ENCODE measurements at places on chromosomes 6 and 20. TPM values are rescaled to one million over a fixed set of nuclear protein-coding genes. Genes with fewer than 3 reads are reported as not detected.

GRCh38 chr20:3661814-3662665, 1.2 kb downstream of the GFRA4 start:
- no peak for DNase-seq

DNA sequence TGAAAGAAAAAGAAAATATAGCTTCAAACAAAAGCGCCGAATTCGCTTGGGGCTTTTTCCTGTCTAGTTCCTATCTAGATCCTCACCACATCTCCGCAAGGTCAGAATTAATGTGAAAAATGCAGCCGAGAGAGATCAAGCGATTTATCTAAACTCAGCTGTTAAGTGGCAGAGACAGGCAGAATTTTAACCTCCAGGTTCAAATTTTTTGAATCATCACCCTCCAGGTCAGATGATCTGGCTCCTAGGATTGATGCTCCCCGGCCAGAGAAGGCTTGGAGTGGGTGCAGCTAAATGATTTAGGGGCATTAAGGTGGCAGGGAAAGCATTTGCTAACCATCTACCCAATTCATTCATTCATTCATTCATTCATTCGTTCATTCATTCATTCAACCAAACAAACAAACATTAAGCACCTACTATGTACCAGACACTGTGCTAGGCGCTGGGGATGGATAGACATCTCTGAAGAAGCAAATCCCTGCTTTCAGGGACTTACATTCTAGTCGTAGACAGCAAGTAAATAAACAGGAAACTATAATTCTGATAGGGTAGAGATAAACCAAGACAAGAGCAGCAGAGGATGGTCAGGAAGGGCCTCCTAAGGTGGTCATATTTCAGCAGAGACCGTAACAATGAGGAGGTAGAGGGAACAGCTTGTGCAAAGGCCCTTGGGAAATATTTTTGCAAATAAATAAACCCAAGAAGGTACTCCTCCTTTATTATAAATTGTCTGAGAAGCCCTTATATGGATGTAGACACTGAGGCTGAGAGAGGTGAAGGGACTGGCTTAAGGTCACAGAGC, 672 bp upstream of the UBE2V1 start:
- peak; percentile 14 for DNase-seq

- no peak for DNase-seq
These were observed 81.3 kb upstream of the CD93 start for GRCh38 chr20:23167431-23167830.

- no peak for DNase-seq
These were observed 211.4 kb upstream of the ECI2 start for GRCh38 chr6:4346659-4347333.

GRCh38 chr20:58555078-58555765, 40.0 kb upstream of the APCDD1L start:
- DNase-seq, result no peak

DNA sequence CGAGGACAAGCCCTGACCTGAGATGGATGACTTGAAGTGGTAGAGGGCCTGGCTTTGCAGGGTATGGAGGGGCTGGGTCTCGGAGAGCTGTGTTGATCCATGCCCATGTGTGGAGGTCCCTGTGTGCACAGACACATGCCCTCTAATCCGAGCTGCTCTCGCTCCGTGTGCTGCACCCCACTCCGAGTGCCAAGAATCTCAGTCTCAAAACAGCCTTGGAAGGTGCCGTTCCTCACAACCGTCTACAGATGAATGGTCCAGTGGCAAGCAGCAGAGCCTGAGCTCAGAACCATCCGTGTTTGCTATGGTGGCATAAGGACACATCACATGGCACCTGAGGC, 92.4 kb downstream of the RAMACL start:
- no peak for DNase-seq

DNA sequence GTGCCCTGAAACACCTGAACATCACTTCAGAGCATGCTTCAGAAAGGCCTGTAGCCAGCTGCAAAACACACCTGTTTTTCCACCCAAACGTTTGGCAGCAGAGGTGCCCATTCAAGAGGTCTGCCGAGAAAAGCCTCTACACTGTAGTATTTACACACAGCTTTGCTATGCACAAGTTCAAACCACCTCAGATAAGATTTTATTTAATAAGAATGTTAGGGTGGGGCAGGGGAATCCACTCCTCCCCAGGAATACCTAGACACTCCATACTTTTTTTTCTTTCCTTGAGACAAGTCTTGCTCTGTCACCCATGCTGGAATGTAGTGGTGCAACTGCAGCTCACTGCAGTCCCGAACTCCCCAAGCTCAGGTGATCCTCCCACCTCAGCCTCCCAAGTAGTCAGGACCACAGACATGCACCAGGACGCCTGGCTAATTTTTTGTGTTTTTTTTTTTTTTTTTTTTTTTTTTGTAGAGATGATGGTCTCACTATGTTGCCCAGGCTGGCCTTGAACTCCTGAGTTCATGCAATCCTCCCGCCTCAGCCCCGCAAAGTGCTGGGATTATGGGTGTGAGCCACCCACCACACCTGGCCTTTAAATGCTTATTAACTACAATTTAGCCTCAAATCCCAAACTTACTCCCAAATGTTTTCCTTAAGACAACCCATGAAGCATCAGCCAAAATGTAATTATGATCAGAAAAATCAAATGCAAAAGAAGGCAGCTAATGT, 9.7 kb downstream of the MRPL14 start:
- DNase-seq, result peak; percentile 49

DNA sequence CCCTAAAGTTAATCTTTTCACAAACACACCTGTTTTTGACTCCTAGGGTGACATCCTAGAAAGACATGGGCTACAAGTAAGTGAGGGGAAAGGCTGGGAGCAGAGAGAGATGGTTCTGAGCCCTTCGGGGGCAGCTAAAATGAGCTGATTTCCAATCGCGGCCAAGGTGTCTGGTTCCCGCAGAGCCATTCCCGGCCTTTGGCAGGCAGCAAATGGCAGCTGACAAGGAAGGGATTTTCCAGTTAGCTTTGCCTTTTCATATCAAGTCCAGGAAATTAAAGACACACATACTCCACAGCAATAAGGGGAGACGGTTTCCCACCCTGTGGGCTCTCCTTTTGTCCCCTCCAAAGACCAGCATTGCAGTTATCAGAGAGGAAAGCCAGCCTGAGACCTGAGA, 228.5 kb downstream of the ZMYND8 start:
- DNase-seq, result no peak

GRCh38 chr20:19802492-19803158, 44.6 kb downstream of the RIN2 start:
- peak; percentile 82 for DNase-seq

DNA sequence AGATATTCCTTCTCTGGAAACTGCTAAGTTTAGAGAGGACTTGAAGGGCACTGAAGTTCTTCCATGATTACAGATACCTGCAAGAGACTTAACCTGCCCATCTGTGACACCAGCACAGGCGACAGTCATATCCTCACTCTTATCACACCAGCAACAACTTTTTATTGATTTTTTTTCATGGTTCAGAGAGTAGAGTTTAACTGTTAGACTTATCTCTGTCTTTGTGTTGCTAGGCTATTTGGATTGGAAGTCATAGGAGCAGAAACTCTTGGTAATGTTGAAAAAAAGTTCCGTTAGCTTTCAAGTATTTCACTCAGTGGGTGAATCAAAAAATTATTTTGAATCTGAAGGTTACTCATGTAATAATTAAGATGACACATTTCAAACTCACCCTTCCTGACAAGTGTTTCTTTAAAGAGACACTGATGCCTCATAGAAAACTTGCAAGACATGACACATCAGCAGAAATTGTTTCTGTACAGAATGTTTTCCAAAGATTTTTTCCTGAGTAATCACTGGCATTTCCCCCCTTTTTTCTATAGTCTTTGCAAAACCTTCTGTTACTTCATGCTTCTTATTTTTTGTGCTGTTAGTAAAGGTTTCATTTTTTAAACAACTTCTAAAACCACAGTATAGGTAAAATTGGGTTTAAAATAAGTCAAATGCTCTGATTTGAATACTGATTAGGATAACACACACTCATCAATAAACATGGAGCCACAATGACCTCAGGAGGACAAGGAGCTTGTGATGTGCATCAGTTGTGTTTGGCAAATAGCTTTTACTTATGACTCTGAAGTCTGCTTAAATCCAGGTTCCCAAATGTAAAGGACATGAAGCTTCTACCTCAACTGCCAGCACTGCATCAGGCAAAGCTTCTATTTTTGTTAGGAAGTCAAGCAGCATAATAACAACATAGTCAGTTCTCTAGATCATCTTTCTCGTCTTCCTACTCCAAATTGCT, 252.9 kb upstream of the MAN1A1 start:
- no peak for DNase-seq

GRCh38 chr6:68951270-68951669, 316.2 kb downstream of the ADGRB3 start:
- no peak for DNase-seq

- DNase-seq, result no peak
These were observed 708.3 kb downstream of the HDGFL1 start for GRCh38 chr6:23277521-23278179.

DNA sequence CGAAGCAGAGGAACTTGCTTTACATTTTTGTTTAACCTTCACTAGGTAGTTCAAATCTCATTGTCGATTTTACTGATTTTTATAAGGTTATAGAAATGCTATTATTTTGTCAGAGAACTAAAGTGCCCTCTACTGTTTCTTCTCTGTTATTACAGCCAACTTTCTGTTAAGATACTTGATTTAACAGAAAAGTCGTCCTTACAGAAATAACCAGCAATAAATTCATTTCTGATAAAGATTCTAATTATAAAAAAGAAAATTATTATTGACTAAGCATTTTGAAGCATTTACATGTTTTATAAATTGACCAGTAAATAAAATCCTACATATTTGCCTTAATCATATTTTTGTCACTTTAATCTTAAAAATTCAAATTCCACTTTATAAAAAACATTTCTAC, 60.8 kb downstream of the OGFRL1 start:
- DNase-seq, result no peak

Gene MAPK14
- 72.0 TPM for total RNA-seq

Gene MAFB
- 0.88 TPM for total RNA-seq

Gene VGLL2
- total RNA-seq, result not detected

Gene SNPH
- total RNA-seq, result 0.28 TPM

Gene FABP7
- total RNA-seq, result not detected

Gene SLC44A4
- total RNA-seq, result not detected

Gene LY6G5C
- 2.9 TPM for total RNA-seq

Gene ZBP1
- total RNA-seq, result not detected

Gene EDN1
- 13.5 TPM for total RNA-seq
